ENCODE measurements at places on chromosomes 3 and 15. TPM values are rescaled to one million over a fixed set of nuclear protein-coding genes. Genes with fewer than 3 reads are reported as not detected.

DNA sequence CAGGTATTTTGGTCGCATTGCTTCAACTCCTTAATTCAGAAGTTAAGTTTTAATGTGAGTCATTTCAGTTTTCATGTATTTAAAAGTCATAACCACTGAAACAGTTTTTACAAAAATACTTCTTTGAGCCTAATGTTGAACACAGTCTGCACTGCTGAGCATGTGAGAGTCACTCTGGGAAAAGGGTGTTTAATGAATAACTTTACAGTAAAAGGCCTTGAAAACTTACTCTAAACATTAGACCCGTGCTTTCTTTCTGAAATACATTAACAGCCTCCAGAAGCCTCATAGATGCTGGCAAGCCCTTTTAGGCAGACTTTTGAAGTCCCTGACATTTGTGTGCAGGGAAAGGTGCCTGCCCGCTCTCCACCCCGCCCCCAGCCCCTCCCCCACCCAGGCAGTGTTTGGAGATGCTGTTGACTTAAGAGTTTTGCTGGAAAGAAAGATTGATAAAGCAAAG is 68.9 kb upstream of the NR2F2 start:
- no peak for DNase-seq

DNA sequence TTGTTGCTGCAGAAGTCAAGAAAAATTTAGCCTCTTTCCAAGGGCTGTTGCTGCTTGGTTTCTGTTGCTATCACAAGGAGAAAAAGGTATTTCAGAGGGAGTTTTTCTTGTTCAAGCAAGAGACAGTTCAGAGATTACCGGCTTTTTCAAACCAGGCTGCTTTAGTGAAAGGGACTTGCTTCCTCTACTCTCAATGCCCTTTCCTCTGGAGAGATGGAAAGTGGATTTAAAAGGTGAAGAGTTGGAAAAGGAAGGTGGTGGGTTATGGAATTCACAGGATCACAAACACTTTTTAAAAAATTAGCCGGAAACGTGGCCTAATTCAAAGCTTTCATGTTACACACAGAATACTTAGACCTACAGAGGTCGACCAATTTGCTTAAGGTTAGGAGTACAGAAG is 1.1 kb downstream of the PARP6 start:
- DNase-seq: no peak

DNA sequence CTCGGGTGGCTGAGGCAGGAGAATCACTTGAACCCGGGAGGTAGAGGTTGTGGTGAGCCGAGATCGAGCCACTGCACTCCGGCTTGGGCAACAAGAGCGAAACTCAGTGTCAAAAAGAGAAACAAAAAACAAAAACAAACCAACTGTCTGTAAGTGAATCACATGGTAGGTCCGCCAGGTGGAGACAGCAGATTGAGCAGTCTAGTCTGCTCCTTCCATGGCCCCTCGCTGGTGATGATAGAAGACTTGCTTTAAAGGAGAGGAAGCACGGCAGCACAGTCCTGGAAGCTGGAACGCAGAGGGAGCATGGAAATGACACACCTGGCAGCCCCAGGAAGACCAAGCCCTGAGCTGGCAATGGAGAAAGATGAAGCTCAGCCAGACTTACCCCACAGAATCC is 31.4 kb upstream of the MGLL start:
- no peak for DNase-seq

- DNase-seq: no peak
These were observed 1.1 kb downstream of the RIOX2 start for GRCh38 chr3:97970956-97971620.

The TTLL13 gene
- 0.19 TPM for total RNA-seq

The TRAK1 gene
- total RNA-seq: 22.3 TPM

DNA sequence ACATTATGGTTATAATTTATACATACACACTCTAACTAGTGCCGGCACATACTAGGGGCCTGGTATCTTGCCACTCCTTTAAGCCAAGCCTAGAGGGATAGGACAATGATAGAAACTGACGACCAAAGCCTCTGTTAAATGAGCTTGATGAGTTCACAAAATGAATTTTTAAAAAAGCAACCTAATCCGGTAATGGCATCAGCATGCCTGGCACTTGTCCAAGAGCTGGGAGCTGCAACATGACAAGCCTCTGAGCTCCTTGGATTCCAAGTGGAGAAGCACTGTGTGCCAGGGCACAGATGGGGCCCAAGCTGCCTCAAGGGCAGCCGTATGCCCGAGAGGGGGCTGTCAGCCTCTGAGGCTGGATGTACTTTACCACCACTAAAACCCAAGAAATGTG is 9.7 kb downstream of the ETV5 start:
- DNase-seq: no peak

DNA sequence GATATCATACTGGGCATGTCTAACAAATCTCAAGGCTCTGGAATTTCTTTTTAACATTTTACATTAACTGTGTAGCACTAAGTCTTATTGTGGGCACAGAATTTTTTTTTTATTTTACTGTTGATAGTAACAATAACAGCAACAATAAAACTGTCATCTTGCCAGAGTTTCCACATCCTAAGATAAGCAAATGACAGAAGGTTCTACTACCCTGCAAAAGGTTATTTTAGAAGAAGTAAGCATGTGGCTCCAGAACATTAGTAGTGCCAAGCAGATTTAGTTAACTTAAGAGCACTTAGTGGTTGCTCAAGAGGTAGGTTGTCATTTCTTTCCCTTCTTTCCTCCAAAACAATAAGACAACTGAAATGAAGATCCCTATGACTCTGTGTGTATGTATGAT is 743.0 kb upstream of the CBLB start:
- DNase-seq: no peak

- no peak for DNase-seq
These were observed 47.7 kb upstream of the GRIP2 start for GRCh38 chr3:14587740-14588360.

DNA sequence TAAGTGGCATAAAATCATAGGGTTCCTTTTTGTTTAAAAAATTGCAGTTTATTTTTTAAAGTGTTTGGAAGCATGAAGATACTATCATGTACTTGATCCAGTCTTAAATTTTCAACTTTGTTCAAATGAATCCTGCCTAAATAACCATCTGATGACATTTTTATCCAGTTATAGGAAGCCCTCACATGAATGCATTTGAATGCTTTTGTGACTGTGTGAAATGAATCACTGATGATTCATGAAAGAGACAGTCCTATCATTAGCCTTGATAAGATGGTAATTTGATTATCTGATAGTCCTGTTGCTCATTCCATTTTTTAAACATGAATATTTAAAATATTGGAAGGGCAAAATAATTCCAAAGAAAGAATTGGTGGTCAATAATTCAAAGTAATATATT is 401.9 kb upstream of the ROBO2 start:
- DNase-seq: no peak

All from activated T-cell treated with anti-CD3 and anti-CD28 coated beads, Interleukin-2, amount 50 U/mL, for 4 hours (primary cell).